ENCODE measurements at places on chromosomes 7 and 10.

GRCh38 chr10:76738991-76739390 lies 898.6 kb downstream of the KCNMA1 start:
- no peak for DNase-seq

- DNase-seq = no peak
Observed at GRCh38 chr10:120684226-120684625, 166.9 kb upstream of the WDR11 start.

- DNase-seq = no peak
Observed at GRCh38 chr10:70762441-70763175, 22.6 kb downstream of the TBATA start.

DNA sequence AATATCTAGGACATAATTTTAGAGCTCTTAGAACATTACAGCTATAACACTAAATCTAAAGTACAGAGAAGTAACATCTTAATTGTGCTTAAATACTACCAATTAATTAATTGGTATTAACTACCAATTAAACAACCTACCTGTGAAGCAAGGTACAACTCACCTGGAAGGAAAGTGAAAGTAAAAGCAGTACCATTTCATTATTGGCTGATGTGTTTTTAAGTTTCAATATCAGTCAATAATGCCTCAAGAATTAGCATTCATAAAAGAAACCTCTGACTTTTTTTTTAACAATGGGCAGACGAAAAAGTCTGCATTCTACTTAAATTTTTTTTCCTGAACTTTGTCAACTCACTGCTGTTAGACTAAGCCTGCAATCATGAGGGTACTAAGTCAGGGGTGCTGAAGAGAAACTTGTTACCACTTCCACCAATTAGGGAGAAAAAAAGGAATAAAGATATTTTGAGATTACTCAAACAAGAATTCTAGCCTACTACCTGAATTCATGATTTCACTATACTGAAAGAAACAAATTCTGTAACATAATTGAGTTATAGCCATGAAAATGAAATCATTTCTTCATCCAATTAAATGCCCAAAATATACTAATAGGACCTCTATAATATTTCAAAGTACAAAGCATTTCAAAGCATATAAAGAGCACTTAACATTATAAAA lies 19.9 kb downstream of the UPF2 start:
- DNase-seq = no peak
